ENCODE measurements at places on chromosomes 3 and 15. TPM values are rescaled to one million over a fixed set of nuclear protein-coding genes. Genes with fewer than 3 reads are reported as not detected.

The ZBTB20 gene
- total RNA-seq = 10.7 TPM

The NR1I2 gene
- total RNA-seq = under 0.01 TPM

The MAGEF1 gene
- total RNA-seq = 5.3 TPM

The CPNE9 gene
- total RNA-seq = not detected

The IL17RC gene
- total RNA-seq = 11.7 TPM

The SEMA3G gene
- total RNA-seq = 6.8 TPM

The MESP2 gene
- total RNA-seq = not detected

The GOLGA6A gene
- total RNA-seq = not detected

The IGF1R gene
- 90.9 TPM for total RNA-seq

The PLSCR5 gene
- not detected for total RNA-seq

The MAP6D1 gene
- 1.2 TPM for total RNA-seq

The NMB gene
- total RNA-seq = 2.4 TPM

The ANKDD1A gene
- total RNA-seq = 1.8 TPM

The DAZL gene
- total RNA-seq = not detected

The PCLAF gene
- total RNA-seq = 25.1 TPM

The SAMD7 gene
- total RNA-seq = not detected

The TBL1XR1 gene
- total RNA-seq = 296 TPM

The CACNA2D3 gene
- total RNA-seq = not detected
